ENCODE measurements at places on chromosomes 13 and 19.

GRCh38 chr13:42883142-42883541 lies 101.8 kb downstream of the FAM216B start:
- DNase-seq = no peak

DNA sequence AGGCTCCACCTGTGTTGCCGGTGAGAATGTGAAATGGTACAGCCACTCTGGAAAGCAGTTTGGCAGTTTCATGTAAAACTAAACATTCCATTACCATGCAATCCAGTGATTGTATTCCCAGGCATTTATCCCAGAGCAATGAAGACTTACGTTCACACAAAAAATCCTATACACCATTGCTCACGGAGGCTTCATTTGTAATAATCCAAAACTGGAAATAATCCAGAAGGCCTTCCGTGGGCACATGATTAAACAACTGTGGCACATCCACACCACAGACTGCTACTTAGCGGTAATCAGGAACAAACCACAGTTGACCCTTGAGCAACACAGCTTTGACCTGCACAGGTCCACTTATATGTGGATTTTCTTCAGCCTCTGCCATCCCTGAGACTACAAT lies 339.7 kb downstream of the MTUS2 start:
- peak; percentile 68 for DNase-seq

DNA sequence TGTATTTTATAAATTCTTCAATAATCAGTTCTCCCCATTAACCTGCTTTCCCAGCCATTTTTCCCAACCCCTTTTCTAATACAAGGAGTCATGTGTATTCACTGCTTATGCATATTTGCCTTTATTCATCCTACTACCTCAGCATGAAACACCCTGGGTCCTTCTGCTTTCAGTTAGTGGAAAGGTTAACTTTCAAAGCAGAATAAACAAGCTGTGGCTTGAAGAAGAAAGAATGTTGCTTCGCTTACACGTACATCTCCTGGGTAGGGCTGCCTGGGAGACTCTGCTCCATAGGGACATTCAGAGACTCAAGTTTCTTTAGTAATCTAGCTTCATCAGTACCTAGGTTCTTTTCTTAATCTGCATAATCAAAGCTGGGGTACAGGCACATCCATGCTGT lies 567.8 kb upstream of the SLC10A2 start:
- no peak for DNase-seq

DNA sequence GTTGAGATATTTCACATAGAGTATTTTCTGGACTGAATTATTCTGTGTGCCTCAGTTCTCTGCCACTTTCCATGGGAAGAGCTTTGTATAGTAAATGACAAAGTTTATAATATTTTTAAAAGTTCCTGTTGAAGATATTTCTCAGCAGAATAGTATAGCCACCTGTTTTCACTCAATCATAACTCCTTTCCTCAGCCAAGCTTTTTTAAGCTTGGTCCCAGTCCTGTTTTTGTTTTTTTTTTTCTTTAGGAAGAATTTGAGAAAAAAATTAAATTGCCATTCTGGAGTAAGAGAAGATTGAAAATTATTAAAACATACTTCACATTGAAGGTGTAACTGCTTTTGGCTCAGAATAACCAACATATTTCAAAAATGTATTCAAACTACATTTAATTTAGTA lies 55.5 kb downstream of the ENOX1 start:
- DNase-seq = no peak

DNA sequence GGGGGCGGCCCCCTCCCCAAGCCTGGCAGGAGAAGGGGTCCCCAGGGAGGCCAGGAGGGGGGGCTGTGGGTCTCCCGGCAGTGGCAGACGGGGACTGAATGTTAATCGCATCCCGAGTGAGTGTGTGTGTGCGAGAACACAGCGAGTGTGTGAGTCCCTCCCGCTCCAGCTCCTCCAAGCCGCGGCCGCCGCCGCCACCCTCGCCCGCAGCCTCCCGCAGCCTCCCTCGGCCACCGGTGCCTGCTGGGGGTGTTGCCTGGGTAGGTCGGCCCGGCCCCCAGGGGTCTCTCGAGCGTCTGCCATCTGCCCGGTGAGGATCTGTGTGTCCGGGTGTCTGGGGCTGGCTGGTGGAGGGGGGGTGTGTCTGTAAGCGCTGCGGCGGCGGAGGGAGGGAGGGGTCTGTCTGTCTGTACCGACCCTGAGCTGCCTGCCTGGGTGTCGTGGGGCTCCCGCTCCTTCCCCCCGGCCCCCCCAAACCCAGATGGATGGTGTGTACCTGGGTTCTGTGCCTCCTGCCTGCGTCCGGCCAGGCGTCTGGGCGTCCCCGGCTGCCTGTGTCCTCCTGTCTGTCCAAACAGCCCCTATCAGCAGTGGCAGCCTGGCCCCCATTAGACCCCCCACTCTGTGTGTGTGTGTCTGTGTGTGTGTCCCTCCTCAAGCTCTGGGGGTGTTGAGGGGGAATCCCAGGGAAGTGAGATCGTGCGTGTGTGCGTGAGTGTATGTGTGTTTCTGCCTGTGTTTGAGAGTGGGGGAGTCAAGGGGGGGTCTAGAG lies at the start of gene GRIN2D:
GRIN2D (plus strand) TSS at position 110 of the 772 bp plus-strand sequence. CDS start 4,725 bp downstream, outside the sequence.
- DNase-seq = peak; percentile 59

DNA sequence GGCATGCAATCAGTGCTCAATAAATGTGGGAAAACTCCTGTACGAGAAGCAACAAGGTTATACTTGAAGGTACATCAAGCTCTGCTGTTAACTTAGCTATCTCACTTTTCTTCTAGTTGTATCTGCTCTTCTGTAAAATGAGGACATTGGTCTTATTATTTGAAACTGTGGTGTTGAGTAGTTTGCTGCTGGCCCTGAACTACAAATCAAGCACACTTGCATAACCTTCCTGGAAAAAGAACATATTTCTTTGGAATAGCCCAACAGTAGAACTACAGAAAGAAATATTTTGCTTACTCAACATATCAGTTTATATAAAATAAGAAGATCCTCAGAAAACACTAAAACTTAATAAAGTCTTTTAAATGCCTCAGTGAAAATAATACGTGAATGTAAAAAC lies 203.0 kb downstream of the KCTD12 start:
- no peak for DNase-seq

DNA sequence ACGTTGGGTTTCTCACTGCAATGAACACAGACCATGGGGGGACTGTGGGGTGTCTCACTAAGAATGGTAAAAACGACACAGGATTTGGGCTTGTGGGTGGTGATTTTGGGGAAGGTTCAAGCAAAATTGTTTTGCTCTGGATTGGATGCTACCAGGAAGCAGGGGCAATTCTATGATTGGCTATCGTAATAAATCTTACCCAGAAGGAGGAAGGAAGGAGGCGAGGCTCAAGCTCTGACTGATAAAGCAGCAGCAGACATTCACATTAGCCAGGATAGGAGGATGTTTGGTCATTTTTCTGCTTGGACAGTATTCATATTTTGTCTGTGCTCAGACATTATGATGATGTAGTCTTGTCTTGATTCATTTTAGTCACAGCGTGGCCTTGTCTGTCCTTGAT lies 1.5 kb downstream of the ZNF576 start:
- no peak for DNase-seq

DNA sequence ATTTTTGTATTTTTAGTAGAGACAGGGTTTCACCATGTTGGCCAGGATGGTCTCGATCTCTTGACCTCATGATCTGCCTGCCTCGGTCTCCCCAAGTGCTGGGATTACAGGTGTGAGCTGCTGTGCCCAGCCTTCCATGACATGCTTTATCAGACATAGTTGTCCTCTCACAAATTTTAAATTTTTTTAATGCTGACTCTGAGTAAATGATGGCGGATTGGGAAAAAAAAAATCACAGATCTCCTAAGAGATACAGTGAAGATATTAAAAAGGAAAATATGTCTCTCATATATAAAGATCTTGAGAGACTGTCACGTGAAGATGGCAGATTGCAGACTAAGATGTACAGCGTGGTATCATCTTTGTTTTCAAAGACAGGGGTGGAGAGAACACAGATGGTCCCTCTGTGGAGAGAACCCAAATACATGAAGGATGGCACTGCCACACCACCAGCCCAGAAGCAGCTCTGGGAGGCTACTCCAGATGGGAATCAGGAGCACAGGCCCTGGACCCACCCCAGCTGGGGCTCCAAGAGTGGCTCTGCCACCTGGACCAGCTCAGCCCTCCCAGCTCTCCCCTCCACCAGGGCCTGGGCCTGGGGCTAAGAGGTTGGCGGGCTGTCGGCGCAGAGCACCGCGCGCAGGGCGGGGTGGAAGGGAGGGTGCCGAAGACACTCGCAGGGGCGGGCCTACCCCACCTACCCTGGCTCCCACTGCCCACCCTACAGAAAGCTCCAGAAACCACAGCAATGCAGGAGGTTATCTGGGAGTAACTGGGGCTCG lies 20.0 kb upstream of the CCNP start:
- no peak for DNase-seq

DNA sequence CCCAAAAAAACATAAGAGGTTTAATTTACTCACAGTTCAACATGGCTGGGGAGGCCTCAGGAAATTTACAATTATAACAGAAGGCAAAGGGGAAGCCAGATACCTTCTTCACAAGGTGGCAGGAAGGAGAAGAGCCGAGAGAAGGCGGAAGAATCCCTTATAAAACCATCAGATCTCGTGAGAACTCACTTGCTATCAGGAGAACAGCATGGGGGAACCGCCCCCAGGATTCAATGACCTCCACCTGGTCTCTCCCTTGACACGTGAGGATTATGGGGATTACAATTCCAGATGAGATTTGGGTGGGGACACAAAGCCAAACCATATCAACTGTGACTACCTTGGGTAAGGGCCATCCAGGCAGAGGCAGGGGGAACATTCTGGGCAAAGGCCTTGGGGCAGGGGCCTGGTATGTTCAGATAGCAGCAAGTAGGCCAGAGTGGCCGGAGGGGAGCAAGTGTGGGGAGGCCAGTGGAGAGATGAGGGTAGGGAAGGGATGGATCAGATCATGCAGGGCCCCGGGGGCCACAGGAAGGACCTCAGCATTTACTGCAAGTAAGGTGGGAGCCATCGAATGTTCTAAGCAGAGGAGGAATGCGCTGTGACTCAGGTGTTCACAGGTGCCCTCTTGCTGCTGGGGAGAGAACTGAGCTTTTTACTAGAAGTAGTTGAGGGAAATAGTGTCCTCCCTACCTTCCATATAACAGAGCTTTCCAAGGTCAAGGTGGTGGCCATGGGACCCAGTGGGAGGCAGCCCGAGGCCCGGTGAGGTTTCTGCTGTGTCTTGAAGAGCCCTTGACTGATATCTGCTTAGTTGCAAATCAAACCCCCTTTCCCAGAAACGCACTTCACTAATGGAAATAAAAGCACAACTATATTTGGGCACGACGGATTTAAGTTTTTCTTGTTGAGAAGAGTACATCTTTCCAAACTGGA lies 18.0 kb downstream of the RAB3D start:
- peak; percentile 63 for DNase-seq

GRCh38 chr13:32086366-32086765 lies 54.8 kb downstream of the FRY start:
- no peak for DNase-seq

- no peak for DNase-seq
These were observed 173.0 kb upstream of the IPO5 start for GRCh38 chr13:97780486-97780885.

DNA sequence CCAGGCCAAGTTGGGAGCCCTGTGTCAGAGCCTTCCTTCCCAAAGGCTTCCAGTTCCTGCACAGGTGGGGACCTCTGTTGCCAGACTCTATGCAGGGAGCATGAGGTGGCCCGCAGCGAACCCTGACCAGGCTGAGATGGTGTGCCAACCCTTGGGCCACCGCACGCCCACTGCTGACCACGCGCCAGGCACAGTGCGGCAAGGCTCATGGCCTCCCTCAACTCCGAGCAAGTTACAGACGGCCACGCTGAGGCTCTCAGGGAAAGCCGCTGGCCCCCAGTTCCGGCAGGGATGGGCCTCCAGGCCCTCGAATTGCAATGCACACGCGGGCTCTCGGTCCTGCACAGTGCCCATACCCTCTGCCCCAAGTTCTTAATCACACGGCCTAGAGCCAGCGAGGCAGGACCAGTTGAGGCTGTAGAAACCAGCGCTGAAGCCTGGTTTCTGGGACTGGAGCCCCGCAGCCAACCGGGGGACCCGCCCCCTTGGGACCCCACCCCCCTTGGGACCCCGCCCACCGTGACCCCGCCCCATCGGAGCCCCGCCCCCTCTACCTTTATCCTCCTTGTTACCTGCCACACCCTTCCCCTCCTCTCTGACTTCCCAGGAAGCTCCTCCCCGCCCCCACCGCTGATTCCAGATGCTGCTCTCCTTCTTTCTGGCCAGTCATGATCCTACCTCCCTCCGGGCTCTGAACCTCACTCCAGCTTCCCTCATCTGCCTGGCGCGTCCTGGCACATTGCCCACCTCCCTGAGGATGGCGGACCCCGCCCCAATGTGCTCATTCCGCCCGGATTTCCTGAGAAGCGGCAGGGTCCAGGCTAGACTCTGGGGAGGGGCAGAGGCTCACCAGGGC lies 6.0 kb downstream of the PEX11G start:
- peak; percentile 27 for DNase-seq

DNA sequence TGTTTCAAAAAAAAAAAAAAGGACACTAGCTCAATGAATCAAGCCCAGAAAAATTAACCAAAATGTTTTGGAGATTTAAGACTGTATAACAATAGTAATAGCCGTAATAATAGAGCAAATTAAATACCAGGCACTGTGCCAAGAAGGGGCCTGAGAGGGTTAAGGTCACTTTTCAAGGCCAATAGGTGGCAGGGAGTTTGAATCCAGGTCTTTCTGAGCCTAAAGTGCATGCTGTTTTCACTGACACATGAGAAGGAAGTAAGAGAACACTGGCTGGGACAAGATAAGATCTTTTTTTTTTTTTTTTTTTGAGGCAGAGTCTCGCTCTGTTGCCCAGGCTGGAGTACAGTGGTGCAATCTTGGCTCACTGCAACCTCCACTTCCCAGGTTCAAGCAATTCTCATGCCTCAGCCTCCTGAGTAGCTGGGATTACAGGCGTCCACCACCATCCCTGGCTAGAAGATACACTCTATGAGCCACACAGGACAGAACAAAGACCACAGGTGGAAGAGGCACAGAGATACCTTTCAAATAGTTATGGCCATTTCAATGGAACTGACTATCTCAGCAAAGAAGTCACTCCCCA lies 7.7 kb downstream of the FFAR2 start:
- DNase-seq = no peak

DNA sequence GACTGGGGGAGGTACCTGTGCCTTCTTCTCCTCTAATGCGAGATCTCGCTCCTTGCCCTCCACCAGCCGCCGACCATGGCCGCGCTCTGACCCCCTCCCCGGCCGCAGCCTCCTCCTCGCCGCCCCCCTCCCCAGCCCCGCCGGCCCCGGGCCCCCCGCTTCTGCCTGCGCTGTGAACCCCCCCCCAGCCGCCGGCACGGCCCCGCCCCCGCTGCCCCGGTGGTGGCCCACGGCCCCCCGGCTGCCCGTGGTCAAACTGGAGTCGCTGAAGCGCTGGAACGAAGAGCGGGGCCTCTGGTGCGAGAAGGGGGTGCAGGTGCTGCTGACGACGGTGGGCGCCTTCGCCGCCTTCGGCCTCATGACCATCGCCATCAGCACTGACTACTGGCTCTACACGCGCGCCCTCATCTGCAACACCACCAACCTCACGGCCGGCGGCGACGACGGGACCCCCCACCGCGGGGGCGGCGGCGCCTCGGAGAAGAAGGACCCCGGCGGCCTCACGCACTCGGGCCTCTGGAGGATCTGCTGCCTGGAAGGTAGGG lies at the start of gene CACNG8:
CACNG8 (plus strand) TSS at position 51 of the 545 bp plus-strand sequence.
- no peak for DNase-seq
